ENCODE measurements at places on chromosomes 1 and 21. TPM values are rescaled to one million over a fixed set of nuclear protein-coding genes. Genes with fewer than 3 reads are reported as not detected.

Gene SLC50A1
- 30.6 TPM for total RNA-seq

Gene FAAP20
- 32.2 TPM for total RNA-seq

Gene SLC44A5
- under 0.01 TPM for total RNA-seq

Gene LAMC2
- total RNA-seq = 594 TPM

Gene TFAP2E
- total RNA-seq = 0.42 TPM

Gene ACP6
- 5.0 TPM for total RNA-seq

Gene PDE9A
- total RNA-seq = not detected
